ENCODE measurements at places on chromosomes 13 and 19.

DNA sequence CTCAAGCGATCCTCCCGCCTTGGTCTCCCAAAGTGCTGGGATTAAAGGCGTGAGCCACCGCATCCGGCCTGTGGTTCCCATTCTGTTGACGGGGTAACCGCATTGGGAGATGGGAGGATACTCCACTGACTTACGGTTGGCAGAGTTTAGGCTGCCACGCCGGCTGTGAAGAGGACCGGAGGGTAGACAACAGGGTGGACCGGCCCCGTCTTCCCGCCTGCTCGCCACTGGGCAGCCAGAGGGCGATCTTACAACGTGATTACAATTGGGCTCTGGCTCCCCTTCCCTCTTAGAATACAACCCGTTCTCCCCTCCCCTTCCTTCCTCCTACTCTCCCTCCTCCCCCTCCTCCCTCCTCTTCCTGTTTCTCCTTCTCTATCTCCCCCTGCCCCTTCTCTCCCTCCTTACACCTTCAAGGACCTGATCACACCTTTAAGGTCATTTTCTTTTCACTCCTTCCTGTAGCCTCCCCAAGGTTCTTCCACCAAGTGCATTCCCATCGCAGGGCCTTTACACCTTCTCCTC is 957 bp upstream of the CCDC194 start:
- DNase-seq = peak; percentile 40

DNA sequence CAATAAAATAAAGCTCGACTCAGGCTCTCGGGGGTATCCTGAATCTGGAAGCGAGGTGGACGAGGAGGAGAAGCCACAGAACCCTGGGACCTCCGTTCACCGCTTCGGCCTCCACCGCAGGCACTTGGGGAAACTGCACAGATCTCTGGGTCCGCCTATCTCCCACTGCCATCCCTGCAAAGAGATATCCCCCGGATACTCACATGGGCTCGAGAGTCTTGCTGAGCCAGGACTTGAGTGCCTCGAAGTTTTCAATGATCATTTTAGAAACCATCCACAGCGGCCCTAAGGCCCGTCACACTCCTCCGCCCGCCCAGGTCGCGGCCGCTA is 589 bp downstream of the RBM26 start:
- DNase-seq = no peak

- DNase-seq = no peak
Observed at GRCh38 chr13:30696278-30697176, 38.8 kb upstream of the ALOX5AP start.

DNA sequence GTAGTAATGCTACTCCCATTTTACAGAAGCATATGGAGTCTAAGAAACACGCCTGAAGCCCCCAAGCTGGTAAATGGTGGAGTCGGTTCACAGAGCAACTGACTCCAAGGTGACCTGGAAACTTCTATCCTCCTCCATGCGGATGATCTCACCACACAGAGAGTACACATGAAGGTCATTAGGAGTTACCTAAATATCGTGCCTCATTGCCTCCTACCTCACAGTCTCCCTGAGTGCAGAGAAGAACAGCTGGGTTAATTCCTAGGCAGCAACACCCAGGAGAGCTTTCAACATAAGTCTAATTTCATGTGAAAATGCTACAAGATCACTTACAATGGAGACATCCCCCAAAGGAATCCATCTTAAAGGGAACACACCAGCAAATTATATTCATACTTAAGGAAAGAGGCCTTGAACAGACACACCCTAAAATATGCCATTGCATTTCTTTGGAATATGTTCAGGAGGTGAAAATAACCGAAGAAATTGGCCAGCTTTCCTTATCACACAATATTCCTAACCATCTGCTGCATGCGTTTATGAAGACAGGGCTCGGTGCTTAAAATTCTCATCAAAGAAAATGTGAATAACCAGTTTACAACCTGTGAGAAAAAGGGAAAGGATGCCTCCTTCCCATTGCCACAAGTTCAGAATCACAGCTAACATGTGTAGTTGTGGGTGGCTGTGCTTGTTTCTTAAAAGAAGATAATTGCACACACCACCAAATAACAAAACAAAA is 203.6 kb upstream of the NBEA start:
- DNase-seq = no peak

Measured in fibroblast of gingiva (primary cell).